ENCODE measurements at places on chromosomes 12 and 14. TPM values are rescaled to one million over a fixed set of nuclear protein-coding genes. Genes with fewer than 3 reads are reported as not detected.

DNA sequence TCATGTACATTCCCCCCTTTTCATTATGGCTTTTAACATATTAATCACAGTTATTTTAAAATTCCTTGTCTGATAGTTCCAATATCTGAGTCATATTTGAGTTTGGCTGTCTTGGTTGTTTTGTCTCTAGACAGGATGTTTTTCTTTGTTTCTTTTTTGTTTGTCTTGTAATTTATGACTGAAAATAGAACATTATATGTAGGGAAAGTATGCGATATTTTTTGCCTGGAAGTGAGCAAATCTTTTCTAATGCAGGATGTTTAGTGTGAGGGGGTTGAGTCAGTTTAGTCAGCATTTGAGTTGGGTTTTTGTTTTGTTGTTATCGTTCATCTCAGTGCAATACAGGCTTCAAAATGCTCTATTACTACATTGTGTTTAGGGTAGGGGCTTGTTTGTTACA is 239.7 kb downstream of the SNAPC1 start:
- H3K4me1 ChIP-seq = no peaks in the 10 kb centered on the region
- no peaks in the 10 kb centered on the region for H3K36me3 ChIP-seq
- H3K4me3 ChIP-seq = no peak overlapping the region
- H3K27ac ChIP-seq = no peak overlapping the region
- no peaks in the 10 kb centered on the region for H3K27me3 ChIP-seq

TSPAN11 gene
- total RNA-seq = 4.4 TPM

GRCh38 chr12:123941000-123941399 is 31.6 kb downstream of the CCDC92 start:
- H3K27me3 ChIP-seq = no peaks in the 10 kb centered on the region
- peaks cover 60% of the 10 kb centered on the region for H3K36me3 ChIP-seq
- DNase-seq = no peak
- H3K4me1 ChIP-seq = peaks cover 16% of the 10 kb centered on the region

KRT5 gene
- total RNA-seq = 4.7 TPM

DNA sequence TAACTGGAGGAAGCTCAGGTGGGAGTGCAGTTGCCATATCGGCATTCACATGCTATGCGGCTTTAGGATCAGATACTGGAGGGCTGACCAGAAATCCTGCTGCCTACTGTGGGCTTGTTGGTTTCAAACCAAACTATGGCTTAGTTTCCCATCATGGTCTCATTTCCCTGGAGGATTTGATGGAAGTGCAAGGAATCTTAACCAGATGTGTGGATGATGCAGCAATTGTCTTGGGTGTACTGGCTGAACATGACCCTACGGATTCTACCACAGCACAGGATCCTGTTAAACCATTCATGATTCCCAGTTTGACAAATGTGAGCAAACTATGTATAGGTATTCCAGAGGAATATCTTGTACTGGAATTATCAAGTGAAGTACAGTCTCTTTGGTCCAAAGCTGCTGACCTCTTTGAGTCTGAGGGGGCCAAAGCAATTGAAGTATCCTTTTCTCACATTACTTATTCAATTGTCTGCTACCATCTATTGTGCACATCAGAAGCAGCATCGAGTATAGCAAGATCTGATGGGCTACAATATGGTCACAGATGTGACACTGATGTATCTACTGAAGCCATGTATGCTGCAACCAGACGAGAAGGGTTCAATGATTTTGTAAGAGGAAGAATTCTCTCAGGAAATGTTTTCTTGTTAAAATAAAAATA is 42.9 kb downstream of the RALGAPA1 start:
- no peaks in the 10 kb centered on the region for H3K27me3 ChIP-seq
- H3K27ac ChIP-seq = no peak overlapping the region
- no peaks in the 10 kb centered on the region for H3K4me1 ChIP-seq
- no peaks in the 10 kb centered on the region for H3K36me3 ChIP-seq

- H3K27me3 ChIP-seq = no peaks in the 10 kb centered on the region
- H3K27ac ChIP-seq = no peak overlapping the region
- H3K4me1 ChIP-seq = no peaks in the 10 kb centered on the region
- no peaks in the 10 kb centered on the region for H3K36me3 ChIP-seq
These were observed 234.4 kb upstream of the FKBP4 start for GRCh38 chr12:2560356-2560755.

ARHGAP5 gene
- total RNA-seq = 31.7 TPM

DNA sequence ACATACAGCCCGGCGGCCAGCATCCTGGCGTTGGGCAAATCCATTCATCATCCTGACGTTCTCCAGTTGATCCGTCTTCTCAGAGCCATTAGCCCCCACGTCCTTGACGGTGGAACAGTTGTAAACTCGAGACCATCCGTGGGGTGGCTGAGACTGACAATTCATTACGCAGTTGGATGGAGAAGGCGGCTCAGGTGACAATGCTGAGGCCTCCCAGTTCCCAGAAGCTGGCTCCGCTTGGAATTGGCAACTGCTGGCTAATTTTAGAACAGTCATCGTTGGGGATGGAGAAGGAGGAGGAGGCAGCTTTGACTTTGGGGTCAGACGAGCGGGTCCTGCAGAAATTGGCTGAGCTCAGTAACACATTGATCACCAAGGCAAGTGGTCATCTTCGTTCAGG is 186.5 kb downstream of the PHETA1 start:
- DNase-seq = no peak
- no peak overlapping the region for H3K27ac ChIP-seq
- H3K4me1 ChIP-seq = peaks cover 6% of the 10 kb centered on the region
- H3K36me3 ChIP-seq = no peaks in the 10 kb centered on the region
- H3K4me3 ChIP-seq = no peak overlapping the region

DNA sequence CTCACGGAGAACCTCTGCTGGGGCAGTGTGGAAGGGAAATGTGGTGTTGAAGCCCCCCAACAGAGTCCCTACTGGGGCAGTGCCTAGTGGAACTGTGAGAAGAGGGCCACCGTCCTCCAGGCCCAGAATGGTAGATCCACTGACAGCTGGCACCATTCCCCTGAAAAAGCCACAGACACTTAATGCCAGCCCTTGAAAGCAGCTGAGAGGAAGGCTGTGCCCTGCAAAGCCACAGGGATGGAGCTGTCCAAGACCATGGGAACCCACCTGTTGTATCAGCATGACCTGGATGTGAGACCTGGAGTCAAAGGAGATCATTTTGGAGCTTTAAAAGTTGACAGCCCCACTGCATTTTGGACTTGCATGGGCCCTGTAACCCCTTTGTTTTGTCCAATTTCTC is 363.5 kb upstream of the PRICKLE1 start:
- no peak overlapping the region for H3K4me3 ChIP-seq
- H3K27ac ChIP-seq = no peak overlapping the region
- H3K27me3 ChIP-seq = no peaks in the 10 kb centered on the region
- no peaks in the 10 kb centered on the region for H3K36me3 ChIP-seq
- no peaks in the 10 kb centered on the region for H3K4me1 ChIP-seq

- no peak overlapping the region for H3K27ac ChIP-seq
- peak; percentile 68 for DNase-seq
- H3K27me3 ChIP-seq = no peaks in the 10 kb centered on the region
- H3K36me3 ChIP-seq = no peaks in the 10 kb centered on the region
- H3K4me1 ChIP-seq = no peaks in the 10 kb centered on the region
These were observed 20.5 kb upstream of the FAM181A start for GRCh38 chr14:93906341-93907329.

TAS2R9 gene
- total RNA-seq = not detected

- H3K27me3 ChIP-seq = no peaks in the 10 kb centered on the region
- no peaks in the 10 kb centered on the region for H3K36me3 ChIP-seq
- H3K27ac ChIP-seq = no peak overlapping the region
- no peaks in the 10 kb centered on the region for H3K4me1 ChIP-seq
- DNase-seq = no peak
These were observed 169.5 kb upstream of the EGLN3 start for GRCh38 chr14:34120185-34120977.

DNA sequence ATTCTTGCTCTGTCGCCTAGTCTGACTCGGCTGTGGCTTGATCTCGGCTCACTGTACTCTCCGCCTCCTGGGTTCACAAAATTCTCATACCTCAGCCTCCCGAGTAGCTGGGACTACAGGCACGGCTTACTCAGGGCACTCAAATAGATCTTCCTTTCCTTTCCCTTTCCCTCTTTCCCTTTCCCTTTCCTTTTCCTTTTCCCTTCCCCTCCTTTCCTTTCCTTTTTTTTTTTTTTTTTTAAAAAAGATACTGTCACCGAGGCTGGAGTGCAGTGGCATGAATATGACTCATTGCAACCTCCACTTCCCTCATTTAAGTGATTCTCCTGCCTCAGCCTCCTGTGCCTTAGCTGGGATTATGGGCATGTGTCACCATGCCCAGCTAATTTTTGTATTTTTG is 86.0 kb downstream of the AEBP2 start:
- DNase-seq = no peak
- no peak overlapping the region for H3K27ac ChIP-seq
- H3K27me3 ChIP-seq = no peaks in the 10 kb centered on the region
- no peak overlapping the region for H3K4me3 ChIP-seq
